ENCODE measurements at places on chromosomes 12 and 14.

DNA sequence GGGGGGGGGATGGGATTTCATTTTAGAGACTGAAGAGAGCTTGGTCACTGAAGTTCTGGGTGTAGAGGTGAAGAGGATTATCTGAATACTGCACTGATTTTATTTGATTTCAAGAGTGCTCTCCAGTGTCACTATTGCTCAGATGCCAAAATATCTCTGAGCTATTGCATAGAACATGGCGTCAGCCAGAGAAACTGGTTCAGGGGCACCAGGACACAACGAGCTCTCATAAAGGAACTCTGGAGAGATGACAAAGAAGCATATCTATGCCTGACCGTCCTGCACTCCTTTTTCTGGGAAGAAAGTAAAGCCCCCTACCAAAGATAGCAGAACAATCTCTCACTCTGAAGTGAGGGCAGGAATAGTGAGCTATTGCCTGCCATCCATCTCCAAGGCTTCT lies 2.0 kb downstream of the SLC7A8 start:
- no peak for DNase-seq

DNA sequence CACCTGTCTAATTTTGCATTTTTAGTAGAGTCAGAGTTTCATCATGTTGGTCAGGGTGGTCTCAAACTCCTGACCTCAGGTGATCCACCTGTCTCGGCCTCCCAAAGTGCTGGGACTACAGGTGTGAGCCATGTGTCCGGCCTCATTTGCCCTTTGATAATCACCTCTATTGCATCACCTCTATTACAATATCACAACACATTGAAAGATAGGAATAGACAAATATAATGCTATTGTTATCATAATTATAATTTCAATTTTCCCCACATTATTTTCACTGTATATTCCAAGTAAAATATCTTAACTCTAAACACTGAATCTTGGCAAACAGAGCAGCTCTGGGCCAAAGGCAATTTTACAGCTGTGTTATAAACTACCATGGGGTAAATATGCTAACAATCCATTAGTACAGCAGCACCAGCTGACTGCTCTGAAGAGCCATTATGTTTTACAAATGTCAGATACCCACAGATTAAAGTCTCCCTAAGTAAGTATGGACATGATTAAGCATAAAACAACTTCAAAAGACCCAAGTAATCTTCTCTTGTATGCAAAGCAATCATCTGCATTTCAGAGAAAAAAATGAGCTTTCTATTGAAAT lies 173.2 kb downstream of the MED13L start:
- no peak for DNase-seq

DNA sequence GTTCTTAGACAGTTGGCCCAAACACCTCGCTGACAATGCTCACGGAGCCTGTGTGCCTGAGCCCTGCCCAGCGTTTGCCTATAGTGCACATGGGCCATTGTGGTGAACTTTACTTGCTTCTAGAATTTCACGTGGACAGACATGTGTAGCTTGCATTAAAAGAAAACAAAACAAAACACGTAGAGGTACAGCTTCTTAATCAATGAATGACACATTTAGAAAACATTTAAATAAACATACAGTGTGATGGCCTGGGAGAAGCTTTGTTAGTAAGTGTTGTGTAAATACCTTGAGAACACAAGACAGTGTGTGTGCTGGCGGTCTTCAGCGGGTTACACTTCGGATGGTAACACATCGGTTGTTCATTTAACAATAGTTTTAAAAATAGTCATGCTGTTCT lies 38.1 kb downstream of the SMOC1 start:
- DNase-seq: no peak

DNA sequence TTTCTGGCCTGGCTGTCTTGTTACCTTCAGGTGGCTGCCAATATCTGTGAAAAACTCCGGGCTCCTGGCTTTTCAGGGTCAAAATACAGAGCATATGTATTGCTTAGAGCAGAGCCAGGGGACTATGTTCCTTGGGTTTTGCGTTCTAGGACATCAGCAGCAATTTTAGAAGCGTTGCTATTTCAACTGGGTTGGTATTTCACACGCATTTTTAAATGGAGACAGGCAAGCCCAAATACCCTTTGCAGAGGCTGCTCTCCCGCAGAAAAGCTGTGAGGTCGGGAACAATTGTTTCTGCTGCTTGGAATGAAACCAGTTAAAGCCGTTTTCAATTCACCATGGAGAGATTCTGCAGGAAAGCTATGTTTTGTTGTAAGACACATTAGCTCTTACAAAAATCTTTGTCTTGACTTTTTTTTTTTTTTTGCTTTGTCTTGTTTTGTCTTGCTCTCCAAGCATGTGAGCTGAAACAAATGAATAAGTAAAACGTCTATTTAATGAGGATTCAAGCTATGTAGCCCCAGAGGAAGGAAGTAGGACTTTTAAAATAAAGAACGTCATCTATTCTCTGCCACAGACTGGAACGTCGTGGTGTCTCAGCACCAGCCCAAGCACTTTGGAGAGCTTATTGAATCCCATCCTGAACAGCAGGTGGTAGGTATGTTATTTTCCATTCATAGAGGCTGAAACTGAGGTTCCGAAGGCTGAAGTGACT lies 181.0 kb upstream of the TBX3 start:
- no peak for DNase-seq

DNA sequence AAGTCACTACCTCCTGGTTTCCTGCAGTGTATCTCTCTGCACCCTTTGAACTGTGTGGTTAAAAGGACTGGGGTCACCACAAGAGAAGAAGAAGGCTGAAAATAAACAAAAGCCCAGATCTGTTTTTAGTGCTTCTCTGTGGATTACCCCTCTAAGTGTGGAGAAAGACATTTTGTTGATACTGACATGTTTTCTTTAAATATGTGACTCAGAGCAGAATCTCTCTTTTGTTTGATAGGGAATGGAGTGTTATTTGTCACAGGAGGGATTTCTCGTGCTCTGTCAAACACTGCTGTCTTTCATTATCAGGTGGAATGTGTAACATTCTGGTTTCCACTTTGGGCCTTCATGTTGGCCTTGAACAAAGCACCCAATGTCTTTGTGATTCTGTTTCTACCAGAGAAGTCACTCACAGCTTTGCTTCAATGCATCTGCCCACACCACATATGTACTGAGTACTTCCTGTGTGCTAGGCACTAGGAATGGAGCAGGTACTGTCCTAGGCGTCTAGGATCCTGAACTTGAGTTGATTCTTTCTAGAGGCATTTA lies 82.1 kb downstream of the PLXNC1 start:
- no peak for DNase-seq

DNA sequence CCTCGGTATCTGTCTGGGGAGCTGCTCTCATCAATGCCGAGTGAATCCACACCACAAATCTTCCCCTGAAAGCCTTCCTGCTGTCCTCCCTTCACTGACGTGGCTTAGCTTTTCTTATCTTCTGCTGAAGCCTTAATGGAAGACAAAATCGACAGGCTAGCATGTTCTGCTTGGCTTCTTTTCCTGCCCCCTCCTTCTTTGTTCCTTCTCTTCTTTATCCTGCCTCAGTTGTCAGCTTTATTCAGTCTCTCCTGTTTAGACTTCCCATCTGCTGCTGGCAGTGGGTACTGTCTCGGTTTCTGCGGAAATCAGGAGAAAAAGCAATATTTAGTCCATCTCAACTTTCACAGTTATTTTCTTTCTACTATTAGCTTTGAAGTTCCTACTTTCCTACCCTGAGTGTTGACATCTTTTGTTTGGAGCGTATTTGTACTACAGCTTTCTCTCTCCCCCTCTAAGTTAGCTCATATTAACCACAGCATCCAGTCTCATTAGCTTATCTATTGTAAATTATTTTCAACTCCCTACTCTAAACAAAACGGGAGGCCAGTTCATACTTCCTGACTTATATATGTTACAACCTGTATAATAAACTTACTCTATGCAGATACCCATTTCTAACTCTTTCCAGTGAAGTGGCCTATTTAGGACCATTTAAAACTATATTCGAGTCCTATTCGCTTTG lies 226.0 kb downstream of the DACT1 start:
- DNase-seq: no peak

GRCh38 chr14:102342238-102342637 lies 20.5 kb downstream of the CINP start:
- no peak for DNase-seq

- DNase-seq: no peak
Measured at GRCh38 chr12:108637222-108637971, 3.7 kb upstream of the SELPLG start.

GRCh38 chr14:91364524-91365270 lies 52.9 kb downstream of the CCDC88C start:
- no peak for DNase-seq

- DNase-seq: no peak
Measured at GRCh38 chr12:49403971-49404450, 36.7 kb downstream of the SPATS2 start.

GRCh38 chr14:37466003-37466622 lies 128.9 kb downstream of the FOXA1 start:
- no peak for DNase-seq

DNA sequence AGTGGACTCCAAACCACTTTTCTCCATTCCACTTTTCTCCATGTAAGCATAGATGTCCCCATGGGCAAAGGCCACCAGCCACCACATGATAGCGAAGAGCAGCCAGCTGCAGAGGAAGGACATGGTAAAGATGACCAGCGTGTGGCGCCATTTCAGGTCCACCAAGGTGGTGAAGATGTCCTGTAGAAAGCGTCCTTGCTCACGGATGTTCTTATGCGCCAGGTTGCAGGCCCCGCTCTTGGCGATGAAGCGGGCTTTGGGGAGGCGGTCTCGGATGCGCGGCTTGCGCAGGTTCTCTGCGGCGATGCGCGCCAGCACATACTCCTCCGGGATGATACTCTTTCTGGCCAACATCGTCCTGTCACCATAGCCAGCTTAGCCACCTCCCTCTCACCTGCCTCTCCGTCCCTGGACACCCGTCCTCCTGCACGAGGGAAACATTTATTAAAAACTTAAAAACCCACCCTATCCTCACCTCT lies 1.2 kb downstream of the KCNJ8 start:
- no peak for DNase-seq

- no peak for DNase-seq
Measured at GRCh38 chr14:92204792-92205191, 83.0 kb downstream of the CPSF2 start.

- DNase-seq: peak; percentile 11
Measured at GRCh38 chr14:103625356-103626095, 3.5 kb upstream of the KLC1 start.

DNA sequence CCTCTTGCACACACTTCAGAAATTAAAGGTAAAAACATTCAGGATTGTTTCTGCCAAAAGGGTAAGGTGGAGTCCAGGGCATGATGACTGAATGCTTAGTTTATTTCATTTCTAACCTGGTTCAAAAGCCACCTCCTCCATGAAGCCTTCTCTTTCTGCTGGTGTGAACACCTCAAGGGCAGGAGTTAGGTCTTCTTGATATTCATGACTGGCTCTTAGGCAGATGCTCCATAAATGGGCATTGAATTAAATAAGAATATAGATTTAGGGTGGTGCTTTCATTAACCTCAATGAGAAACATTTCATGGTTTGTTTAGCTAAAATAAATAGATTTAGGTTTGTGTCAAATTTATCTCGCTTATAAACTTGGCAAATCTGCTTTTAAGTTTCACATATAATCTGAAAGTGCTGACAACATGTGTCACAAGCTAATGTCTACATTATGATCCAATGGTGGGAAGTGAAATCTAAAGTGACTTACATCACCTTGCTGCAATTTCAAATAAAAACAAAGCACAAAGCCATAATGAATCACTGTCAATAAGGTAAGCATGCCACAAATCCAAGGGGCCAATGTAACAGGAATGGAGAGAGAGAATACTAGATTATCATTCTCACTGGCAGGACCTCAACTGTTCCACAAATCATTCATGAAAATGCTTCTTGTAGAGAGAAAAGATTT lies 72.7 kb upstream of the GRIP1 start:
- DNase-seq: no peak

DNA sequence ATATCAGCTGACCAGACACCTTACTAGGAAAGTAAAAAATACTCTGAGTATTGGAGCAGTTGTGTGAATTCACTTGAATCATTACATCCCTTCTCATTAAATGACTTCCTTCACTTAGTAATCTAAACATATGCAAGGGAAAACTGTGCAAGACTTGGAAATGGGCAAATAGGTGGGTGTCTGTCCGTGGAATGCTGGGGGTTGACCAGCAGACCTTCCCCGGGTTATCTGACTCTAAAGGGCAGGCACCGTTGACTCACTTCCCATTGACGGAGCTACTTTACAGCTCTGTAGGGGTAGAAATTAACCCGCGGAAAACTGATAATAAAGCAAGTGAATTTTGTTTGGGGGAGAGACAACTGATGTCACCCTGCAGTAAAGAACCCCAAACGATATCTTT lies 199.3 kb downstream of the TTC7B start:
- no peak for DNase-seq

DNA sequence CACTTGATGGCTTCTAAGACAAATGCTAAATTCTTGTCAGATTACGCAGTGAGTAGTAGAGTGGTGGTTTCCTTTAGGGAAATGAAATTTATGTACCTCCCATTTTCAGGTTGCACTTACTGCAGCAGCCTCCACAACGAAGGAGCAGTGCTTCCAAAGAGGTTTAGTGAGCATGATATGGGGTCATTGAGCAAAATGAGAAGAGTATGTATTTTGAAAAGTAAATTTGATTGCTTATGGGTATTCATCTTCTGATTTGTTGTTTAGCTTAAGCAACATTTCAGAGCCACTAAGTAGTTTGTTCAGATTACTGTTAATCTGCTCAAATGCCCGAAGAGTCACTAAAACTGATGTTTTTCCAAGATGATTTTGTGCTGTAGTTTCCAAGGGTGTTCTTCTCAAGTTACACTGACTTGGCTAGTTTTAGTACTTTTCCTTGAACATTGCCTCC lies 493.6 kb downstream of the PCNX1 start:
- no peak for DNase-seq

- DNase-seq: no peak
Measured at GRCh38 chr12:12534166-12534866, 28.3 kb downstream of the DUSP16 start.

DNA sequence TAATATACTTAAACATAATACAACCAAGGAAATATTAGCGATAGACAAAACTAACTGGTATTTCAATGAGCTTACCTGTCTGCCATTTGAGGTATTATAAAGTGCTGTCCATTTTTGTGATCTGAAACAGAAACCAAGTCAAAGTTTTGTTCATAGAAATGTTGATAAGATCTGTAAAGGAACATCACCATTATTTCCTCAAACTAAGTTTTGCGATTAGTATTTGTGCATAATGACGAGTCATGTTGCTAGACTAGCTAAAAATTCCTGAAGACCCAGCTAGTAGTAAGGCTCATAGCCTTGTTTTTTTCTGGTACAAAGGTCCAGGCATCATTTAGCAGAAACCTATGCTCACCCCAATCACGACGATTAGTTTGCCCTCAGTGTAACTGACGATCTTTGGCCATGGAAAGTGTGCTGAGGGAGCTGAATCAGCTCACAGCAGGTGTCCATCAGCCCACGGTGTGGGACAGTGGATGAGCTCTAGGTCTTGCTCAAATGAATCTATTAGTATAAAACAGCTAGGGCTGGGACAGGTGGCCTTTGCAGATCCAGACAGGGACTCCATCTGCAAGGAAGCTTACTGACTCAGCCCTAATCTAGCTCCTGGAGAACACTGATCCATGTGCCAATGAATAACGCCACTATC lies 28.7 kb downstream of the GIT2 start:
- DNase-seq: no peak
